ENCODE measurements at places on chromosomes 11 and 22.

GRCh38 chr11:107756553-107756952 lies 44.7 kb upstream of the SLN start:
- DNase-seq = no peak

- DNase-seq = no peak
Observed at GRCh38 chr11:66546368-66546965, at the start of gene ACTN3. Gene ACTN3 (plus strand): TSS chr11:66546903. CDS start chr11:66546938, 35 bp downstream.

GRCh38 chr11:120985718-120986569 lies 38.0 kb upstream of the TBCEL start:
- peak; percentile 81 for DNase-seq

GRCh38 chr11:17230867-17231851 lies 23.4 kb upstream of the PIK3C2A start:
- DNase-seq = no peak

- DNase-seq = no peak
Observed at GRCh38 chr11:20021212-20021611, 139.1 kb downstream of the DBX1 start.

DNA sequence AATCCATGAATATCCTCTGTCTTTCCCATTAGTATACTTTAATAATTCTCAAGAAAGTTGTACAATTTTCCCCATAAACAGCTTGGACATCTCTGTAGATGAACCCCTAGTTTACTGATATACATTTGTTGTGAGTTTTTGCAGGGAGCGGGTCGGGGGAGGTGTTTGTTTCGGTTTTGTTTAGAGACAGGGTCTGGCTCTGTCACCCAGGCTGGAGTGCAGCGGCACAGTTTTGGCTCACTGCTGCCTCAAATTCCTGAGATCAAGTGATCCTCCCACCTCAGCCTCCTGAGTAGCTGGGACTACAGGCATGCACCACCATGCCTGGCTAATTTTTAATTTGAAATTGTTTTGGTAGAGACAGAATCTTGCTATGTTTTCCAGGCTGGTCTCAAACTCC lies 57.6 kb downstream of the IGLL5 start:
- no peak for DNase-seq

GRCh38 chr11:112942966-112943643 lies 18.1 kb upstream of the NCAM1 start:
- DNase-seq = no peak

GRCh38 chr22:29639096-29639495 lies 35.7 kb downstream of the NF2 start:
- DNase-seq = no peak

Measured in HEK293T (cell line).